HT1080 (cell line): ENCODE measurements at places on chromosomes 4 and X. TPM values are rescaled to one million over a fixed set of nuclear protein-coding genes. Genes with fewer than 3 reads are reported as not detected.
A peak's percentile ranks its signal among the peaks of the same experiment; 100 is the strongest.

- DNase-seq: peak; percentile 1
These were observed 127.3 kb upstream of the FAT4 start for GRCh38 chr4:125187226-125188176.

GRCh38 chrX:19727887-19728648 is 159.3 kb downstream of the SH3KBP1 start:
- DNase-seq: no peak

RAI2 gene
- total RNA-seq: not detected in 2 replicates

DNA sequence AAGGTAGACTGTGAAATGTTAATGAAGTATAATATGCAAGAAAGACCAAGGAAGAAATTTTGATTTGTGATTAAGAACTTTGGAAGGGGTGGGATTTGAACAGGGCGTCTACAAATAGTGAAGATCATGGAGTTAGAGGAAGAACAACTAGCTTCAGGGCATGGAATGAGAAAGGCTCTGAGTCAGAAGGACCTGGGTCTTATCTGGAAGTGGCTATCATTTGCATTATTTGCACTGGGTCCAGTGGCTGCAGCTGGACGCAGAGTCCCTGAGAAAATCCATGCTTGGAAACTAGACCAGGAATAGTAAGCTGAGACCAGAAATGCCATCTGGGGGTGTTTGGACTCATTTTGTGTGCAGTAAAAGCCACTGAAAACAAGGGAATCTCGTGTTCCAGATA is 4.3 kb upstream of the LIMCH1 start:
- DNase-seq: no peak

- DNase-seq: peak; percentile 77
These were observed 93.3 kb downstream of the ANXA3 start for GRCh38 chr4:78644744-78645330.

FIP1L1 gene
- total RNA-seq: 46.3 and 46.4 TPM in 2 replicates

DNA sequence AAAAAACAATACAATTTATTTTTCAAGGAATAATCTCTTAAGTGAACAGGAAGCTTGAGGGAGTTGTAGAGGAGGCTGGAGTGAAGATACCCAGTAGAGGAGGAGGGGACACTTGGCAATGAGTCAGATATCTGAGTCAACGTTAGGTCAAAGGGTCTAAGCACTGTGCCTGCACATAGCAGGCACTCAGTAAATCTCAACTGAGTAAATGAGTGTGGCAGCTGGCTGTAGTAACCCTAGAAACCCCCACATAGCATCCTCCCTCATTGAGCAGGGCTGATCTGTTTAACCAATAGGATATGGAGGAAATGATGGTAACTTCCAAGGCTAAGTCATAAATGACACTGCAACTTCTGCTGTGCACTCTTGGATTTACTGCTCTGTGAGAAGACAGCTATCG is 186.0 kb upstream of the FAM241A start:
- DNase-seq: peak; percentile 95

DNA sequence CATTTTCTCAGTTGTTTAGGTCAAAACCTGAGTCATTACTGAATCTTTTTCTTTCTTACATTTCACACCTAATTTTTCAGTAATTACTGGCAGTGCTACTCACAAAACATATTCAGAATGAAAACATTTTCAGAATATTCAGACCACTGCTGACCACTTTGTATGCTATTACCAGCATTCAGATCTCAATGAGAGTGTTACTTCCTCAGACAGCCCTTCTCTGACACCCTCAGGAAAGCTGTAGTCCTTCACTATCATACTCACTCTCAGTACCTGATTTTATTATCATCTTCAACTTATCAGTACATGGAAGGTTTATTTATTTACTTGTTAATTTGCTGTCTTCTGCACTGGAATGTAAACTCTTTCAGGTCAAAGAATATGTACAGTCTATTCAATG is 12.3 kb upstream of the ALB start:
- no peak for DNase-seq

DNA sequence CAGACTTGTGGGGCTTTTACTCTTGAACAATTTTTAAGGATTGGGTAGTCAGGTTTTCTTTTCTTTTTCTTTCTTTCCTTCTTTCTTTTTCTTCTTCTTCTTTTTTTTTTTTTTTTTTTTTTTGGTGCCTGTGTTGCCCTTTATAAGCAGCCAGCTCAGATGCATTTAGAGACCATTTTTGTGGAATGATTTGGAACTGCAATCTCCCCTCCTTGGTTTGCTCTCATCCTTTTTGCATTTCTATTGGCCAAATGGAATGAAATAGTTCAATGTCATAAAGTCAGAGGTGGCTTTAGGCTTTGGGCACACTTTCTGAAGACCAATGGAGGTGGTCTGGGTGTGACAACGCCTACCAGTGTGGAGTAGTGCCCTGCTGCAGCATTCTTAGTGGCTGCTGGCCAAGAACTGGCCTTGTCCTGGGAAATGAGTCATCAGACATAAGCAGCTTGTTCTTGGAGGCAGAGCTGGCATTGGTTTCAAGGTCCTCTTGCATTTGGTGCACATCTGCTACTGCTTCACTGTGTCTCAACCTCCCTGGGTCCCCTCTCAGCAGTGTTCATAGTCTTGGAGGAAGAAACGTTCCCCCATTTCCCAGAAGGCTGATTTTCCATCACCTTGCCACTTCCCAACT is 84.5 kb downstream of the CT47B1 start:
- DNase-seq: peak; percentile 81

DNA sequence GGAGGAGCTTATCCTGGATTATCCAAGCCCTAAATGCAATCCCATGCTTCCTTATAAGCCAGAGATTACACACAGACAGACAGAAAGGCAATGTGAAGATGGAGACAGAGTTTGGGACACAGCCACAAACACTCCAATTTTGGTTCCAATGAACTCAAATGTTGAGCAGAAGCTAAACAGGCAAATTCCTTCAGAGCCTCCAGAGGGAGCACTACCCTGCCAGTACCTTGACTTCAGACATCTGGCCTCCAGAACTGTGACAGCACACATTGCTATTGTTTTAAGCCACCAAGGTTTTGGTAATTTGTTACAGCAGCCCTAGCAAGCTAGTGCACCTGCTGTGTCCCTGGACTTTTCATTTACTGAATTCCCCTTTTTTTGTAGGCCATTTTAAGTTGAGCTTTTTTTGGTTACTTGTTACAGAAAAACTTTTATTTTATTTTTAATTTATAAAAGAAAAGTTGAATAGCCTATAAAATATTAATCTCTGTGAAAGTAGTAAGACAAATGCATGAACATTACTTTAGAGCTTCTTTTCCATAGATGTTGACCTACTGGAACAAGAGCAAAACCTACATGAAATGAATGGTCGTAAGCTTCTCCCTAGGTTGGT is 33.4 kb upstream of the SRD5A3 start:
- peak; percentile 16 for DNase-seq

GRCh38 chr4:176241703-176242102 is 27.3 kb downstream of the ASB5 start:
- DNase-seq: no peak

DNA sequence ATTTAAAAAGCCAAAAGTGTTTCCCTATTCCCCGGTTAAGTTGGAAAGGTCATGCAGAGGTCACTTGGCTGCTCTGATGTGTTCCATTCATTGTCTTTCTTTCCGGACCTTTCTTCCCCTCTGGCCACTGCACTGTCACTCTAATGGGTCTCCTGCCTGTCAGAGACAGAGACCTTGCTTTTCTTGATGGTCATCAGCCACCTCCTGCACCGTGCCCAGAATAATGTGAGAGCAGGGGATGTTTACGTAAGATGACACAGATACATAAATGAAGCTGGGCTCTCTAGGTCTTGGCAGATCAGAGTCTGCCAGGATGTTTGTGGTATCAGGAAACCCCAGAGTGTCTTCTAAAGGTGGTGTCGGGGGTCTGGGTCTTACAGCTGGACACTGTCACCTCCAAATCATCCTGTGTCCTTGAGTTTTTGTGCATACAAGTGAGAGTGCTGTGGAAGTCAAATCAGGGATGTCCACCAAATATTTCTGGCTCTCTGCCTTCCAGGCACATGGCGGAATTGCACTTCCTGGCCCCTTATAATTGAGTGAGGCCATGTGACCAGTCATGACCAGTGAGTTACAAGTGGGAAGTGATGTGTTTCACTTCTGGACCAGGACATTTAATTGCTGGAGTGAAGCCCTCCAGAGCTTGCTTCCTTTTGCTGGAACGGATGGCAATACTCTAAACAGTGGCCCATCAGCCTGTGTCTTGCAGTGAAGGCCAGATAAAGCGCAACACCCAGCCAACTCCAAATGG is 130.6 kb upstream of the ATP6AP2 start:
- DNase-seq: no peak

VCX gene
- 0.33 and 0.42 TPM in 2 replicates for total RNA-seq

DNA sequence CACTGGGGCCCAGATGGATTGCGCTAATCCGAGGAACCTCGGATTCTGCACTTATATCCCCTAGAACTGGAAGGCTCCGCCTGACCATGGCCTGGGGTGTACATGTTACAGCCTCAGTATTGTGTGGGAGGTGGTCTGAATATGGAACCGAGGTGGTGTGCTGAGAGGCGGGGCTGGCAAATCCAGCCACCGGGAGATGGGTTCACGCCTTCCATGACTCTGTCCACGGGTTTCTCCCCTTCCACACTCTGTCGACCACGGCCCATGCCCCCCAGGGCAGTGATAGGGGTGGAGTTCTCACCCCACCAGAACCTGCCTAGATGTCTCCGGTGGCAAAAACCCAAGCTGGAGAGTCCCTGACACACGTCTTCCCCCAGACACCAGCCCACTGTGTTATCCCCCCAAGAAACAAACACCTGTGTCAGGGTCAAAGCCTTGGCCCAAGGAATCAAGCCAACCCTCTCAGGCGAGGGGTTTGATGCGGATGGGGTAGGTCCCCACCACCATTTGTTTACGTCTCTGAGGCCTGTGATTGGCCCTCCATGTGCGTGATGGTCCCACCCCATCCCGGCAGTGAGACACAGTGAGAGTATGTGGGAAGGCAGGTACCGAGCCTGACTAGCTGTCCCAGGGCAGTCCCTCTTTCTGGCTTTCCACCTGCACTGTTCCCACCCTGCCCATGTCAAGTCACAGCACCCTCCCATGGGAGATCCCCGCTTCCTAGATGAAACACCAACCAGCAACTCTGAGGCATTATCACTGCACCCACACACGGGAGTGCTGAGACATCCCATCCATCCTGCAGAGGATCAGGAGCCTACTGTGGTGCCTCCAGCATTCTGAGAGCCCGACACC is 6.6 kb upstream of the LOC101059915 start:
- no peak for DNase-seq

DNA sequence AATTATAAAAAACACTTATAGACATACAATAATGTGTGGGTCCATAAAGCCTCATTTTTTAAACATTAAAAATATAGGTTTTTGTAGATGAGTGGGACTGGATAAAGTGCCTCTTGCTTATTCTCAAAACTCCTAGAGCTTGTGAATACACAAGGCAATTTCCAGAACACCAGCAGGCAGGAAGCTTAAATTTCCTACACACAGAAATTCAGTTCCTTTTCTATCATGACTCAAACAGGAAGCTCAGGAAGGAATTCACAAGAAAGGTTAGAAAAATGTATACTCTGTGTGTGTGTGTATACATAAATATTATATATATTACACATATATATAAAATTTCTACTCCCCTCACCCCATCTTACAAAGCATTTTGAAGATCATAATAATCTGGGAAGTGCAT is 11.3 kb downstream of the MAGEB6 start:
- no peak for DNase-seq

C4orf17 gene
- total RNA-seq: not detected in 2 replicates

DNA sequence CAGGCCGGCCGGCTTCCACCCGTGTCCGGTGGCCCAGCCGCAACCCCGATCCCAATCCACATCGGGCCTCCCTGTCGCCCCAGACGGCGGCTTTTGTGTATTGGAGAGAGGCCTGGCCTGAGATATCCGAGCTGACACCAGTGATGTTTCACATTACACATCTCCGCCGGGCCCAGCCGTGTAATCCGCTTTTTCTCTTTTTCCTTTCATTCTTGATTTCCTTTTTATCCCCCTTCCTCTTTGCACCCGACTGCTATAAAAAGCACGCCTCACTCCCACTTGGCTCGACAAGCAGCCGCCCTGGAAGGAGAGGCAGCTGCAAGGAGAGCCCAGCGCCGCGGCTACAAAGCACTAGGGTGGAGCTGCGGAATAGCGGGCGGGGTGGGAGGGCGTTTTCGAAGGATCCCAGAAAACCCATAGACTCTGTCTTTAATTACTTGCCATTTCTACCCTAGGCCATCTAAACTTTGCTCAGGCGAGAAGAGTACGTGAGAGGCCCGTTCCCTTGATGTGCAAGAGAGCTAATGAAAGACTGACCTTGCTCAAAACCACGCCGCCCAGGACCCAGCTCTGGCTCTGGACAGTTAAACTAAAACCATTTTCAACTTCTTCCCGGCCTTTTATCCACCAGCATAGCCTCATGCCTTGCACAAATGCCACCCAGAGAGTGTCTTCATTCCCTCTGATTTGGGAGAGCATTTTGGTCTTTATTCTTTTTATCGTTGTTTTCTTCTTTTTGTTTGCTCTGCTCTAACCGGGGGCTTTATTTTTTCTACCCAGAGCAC is 3.2 kb downstream of the PITX2 start:
- no peak for DNase-seq

TBX22 gene
- not detected in 2 replicates for total RNA-seq

DNA sequence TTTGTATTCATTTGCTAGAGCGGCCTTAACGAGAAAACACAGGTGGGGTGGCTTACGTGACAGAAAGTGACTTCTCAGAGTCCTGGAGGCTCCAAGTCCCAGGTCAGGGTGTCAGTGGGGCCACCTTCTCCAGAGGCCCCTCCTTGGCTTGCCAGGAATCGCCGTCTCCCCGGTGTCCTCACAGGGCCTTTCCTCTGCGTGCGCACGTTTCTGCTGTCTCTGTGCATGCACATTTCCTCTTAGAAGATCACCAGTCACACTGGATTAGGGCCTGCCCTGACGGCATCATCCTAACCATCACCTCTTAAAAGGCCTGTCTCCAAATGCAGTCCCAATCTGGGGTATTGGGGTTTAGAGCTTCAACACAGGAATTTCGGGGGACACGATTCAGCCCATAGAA is 63.8 kb upstream of the HELT start:
- DNase-seq: no peak

GRCh38 chr4:54228056-54228527 is 1.0 kb upstream of the PDGFRA start:
- no peak for DNase-seq

DNA sequence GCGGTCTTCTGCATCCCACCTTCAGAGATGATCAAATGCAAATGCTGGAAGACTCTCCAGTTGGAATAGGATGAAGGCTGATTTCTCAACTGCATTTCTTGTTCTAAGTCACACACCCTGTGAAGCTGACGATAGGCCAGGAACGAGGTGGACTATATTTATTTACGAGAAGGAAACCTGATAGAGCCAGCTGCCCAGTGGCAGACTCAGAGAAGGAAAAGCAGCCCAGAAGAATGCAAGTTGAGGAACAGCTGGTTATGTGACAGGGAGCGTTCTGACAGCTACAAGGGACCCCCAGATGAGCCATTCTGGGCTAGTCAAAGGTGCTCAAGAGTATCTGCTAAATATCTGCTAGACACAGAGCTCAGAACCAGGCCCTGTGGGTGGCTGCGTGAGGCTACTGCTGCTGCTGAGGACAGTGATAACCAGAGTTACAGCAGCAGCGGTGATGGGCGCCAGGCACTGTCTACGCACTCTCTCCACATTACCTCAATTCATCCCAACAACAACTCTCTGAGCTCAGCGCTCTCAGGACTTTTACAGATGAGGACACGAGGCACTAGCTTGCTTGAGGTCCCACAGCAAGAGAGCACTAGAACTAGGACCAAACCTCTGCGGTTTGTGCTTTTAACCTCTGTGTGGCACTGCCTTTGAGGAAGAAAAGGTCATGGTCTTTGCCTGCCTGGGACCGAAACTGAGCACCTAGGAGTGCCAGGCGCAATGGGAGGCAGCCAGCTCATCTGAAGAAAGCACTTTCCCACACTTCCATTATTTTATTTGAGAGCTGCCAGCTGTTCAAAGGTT is 69.0 kb downstream of the GATB start:
- no peak for DNase-seq

GRCh38 chrX:134171661-134172587 is 65.1 kb upstream of the CCDC160 start:
- DNase-seq: no peak
